ENCODE measurements at places on chromosomes 4 and X. TPM values are rescaled to one million over a fixed set of nuclear protein-coding genes. Genes with fewer than 3 reads are reported as not detected.
A peak's percentile ranks its signal among the peaks of the same experiment; 100 is the strongest.

LONRF3 gene
- 3.3 TPM for total RNA-seq

DNA sequence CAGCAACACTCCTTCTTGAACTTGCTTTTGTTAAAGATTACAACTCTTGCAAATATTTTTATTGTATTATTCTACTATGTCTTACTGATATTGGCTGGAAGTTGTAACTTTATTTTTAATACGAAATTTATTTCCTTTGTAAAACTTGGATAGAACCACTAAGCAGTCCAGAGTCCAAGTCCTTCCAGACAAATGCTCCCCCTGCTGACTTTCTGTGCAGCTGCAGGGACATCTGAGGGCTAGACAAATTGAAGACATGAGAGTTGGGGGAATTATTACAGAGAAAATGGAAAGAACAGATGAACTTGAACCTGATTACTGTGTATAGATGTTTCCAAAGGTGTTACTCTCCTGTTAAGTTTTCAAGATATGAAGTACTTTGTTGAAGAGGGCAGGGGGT lies 238.8 kb downstream of the GRIA3 start:
- DNase-seq: no peak

DNA sequence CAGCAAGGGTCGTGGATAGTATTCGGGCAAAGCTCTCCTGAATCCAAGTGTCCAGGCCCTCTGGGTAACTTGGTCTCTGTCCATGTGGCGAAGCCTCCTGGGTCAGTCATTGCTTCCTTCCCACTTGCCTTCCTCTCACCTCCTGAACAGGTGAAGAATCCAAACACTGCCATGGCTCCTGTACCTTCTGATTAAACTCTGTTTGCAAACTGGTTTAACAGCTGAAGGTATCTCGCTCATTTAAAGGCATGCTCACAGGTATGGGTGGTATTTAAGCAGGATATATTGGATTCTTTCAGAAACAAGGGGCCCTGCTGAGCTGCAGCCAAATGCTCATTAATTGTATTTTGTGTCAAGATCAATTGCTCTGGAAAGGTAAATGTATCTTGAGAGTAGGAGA lies 28.2 kb downstream of the FHDC1 start:
- no peak for DNase-seq

EPHA5 gene
- total RNA-seq: 93.4 TPM

HSD17B13 gene
- 0.36 TPM for total RNA-seq

DNA sequence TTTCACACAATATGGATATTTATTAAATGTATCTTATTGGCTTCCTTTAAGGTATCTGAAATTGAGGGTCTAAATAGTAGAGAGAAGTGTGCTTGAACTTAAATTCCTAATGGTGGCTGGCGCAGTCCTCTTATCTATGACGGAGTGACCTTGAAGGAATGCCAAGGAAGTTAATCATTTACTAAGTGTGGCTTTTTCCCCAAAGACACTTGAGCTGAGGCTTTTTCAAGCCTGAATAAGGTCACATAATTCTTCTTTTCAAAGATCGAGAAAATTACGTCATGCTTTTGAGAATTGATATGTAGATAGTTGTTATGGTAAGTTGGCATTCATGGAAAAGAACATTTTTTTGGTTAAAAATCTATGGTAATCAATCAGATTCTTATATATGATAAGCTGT lies 11.7 kb upstream of the PRPS2 start:
- no peak for DNase-seq

CSAG3 gene
- not detected for total RNA-seq

GRCh38 chr4:115668396-115668795 lies 555.0 kb upstream of the NDST4 start:
- DNase-seq: no peak

GRCh38 chr4:88613417-88613875 lies 21.2 kb downstream of the HERC3 start:
- no peak for DNase-seq

GRCh38 chrX:69535661-69536060 lies 31.5 kb downstream of the NALF2 start:
- peak; percentile 57 for DNase-seq

RAB39B gene
- 20.1 TPM for total RNA-seq

DNA sequence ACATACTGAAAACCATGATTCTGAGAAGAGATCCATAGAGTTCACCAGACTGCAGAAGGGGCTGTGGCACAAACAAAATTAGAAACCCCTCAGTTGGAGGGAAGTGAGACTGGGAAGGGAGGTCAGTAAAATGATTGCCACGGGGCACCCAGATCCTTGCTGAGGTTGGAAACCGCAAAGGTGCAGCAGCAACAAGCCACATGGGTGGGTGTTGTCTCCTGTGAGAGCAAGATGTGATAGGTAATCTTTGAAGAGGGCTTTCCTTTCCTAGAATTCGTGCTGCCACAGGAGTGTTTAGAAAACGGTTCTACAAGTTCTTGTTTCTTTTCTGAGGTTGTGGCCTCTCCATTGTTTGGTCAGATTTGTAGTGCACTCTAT lies 85.5 kb downstream of the NFKB1 start:
- DNase-seq: no peak

DNA sequence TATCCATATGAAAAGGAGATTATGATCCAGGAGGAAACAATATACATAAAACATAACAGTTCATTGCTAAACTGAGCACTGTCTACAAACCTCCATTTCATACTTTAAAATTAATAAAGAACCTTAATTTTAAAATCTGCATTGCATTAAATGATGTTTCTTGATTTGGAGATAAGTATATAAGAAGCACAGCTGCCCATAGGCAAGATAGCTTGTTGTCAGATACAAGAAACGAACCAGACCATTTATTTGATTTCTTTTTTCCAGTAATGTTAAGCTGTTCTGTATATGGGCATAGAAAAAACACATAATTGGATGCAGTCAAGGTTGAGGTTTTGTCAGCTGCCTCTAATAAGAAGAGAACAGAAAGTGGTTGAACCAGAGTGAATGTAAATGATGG lies 6.4 kb downstream of the GUF1 start:
- no peak for DNase-seq

GRCh38 chrX:152847281-152847680 lies 16.4 kb downstream of the NSDHL start:
- no peak for DNase-seq

GRCh38 chrX:154436374-154436982 lies 476 bp upstream of the GDI1 start:
- peak; percentile 75 for DNase-seq

EDA2R gene
- total RNA-seq: 1.8 TPM

SCML2 gene
- 8.7 TPM for total RNA-seq

ADH1B gene
- 0.54 TPM for total RNA-seq

DNA sequence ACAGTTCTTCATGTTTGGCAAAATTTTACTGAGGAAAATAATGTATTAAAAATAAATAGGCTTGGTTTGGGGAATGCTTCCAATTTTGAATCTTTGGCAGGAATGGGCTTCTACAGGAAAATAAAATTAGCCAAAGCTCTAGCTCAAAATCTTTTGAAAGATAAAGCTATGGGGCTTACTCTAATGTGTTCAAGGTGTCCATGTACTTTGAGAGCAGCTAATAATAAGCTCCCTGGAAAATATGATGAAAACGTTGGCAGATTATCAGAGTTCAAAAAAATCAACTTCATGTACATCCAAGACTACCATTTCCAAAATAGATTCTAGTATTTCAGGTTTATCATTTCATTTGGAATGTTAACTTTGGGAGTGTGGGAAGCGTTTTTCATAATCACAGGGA lies 158.4 kb downstream of the EMCN start:
- DNase-seq: no peak

DNA sequence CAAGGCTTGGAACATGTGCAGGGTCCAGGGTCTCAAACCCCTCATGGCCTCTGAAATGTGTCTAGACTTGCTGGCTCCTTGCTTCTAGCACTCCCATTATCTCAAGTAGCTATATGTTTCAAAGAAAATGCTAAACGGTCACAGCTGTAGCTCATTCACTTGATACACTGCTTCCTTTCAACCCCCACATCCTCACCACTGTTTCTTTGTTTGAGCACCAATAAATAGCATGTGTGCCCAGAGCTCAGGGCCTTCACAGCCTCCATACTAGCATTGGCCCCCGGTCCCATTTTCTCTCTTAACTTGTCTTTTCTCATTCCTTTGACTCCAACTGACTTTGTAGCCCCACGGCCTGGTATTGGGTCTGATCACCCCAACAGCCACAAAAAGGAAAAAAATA lies 801.8 kb downstream of the STIM2 start:
- no peak for DNase-seq

NHS gene
- total RNA-seq: 7.3 TPM

DNA sequence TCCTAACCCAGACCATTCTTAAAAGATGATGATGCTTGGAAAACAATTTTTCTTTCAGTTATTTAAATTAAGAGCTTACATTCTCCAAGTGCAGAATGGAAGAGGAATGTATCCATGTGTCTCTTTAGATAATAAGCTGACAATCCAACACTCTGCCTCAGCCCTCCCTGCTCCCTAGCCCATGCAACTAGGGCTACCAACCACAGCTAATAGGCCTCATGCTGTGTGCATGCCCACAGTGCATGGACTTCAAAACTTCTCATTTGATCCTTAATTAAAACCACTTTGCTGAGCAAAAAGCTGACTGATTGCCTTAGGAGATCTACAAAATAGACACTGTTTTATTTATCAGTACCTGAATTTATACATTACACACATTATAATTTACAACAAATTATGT lies 473.9 kb downstream of the GALNTL6 start:
- DNase-seq: no peak

GLOD5 gene
- total RNA-seq: not detected

CTSO gene
- total RNA-seq: 7.1 TPM

CXCL6 gene
- 1.00 TPM for total RNA-seq

GRCh38 chr4:142883040-142883832 lies 37.1 kb upstream of the INPP4B start:
- no peak for DNase-seq
